ENCODE measurements at places on chromosomes 11 and 22.
A peak's percentile ranks its signal among the peaks of the same experiment; 100 is the strongest.

DNA sequence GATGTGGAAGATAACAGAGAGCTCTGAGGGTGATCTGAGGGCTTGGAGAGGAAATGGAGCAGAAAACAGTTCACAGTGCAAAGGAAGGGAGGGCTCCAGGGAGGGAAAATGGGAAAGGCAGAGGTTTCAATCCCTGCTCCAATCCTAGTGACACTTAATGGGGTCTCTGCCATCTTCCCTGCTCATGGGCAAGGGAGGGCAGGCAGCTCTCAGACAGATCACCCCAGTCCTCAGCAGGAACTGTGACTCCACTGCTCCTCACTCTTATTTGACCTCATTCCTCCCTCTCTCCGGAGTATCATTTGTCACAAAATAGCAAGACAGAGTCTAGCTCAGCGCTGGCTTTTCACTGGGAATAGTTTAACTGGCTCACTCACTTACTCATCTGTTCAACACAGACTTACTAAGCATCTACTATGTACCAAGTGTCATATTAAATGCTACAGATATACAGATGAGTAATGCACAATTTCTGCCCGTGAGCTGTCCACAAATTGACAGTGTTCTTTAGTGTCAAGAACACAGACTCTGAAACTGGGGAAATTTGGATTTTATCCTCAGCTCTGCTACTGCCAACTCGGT lies 817.4 kb downstream of the OPCML start:
- DNase-seq = peak; percentile 75

DNA sequence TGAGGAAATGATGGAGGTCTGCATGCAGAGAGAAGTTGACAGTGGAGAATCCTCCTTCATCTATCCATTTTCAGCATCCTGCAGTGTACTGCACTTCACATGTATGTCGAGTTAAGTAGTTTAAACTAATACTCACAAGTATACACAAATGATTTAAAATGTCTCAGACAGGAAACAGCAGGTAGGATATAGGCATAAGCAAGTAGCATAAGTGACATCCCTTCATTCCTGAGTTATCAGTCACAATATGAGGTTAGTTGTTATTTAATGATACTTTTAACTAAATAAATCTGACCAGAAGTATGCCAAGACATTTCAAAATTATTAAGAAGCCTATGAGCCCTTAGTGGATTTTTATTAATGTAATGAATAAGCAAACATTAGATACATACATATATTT lies 37.4 kb downstream of the MTMR2 start:
- no peak for DNase-seq

DNA sequence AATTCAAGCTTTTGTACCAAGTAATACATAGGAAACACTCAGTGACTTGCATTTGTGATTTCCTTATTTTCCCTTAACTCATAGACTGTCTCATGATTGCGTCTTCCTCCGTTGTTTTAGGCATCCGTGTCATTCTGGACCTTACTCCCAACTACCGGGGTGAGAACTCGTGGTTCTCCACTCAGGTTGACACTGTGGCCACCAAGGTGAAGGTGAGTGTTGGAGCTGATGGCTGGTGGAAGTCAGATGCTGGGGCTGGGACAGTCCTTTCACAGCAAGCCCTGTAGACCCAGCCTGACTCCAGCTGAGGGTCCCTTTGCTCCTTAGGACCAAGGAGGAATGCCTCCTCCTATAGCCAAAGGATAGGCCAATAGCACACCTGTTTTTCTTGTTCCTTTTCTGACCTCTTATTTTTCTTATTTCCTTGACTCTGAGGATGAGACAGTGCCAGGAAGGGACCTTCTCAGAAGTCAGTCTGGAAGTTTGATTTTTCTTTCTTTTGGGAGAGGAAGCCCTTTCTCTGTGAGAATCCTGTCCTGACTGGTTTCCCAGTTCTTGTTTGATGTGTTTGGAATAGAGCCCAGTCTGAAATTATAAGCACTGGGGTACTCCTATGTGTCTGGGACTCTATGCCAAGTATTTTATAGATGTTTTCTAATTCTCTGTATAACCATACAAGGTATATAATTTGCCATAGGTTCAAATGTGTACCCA lies 2.2 kb downstream of the SLC3A2 start:
- no peak for DNase-seq

- DNase-seq = no peak
These were observed 67.9 kb downstream of the SCN3B start for GRCh38 chr11:123586568-123586967.

- DNase-seq = no peak
These were observed 24.8 kb downstream of the TPST2 start for GRCh38 chr22:26565181-26565580.

DNA sequence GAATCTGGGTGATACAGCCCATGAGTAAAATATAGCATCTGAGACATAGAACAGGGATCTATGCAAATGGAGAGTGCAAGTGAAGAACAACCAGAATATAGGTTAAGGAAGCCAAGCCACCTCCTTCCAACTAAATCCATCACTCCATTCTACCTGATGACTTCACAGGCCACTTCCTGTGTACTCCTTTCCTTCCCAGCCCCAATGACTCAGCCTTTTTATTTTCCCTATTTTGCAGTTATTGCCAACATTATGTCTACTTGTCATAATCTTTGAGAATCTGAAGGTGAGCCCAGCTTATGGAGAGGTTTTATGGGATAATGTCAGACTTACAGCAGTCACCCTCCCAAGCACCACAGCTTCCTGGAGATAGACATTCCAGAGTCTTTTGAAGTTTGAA lies 1.4 kb upstream of the OR52M1 start:
- peak; percentile 22 for DNase-seq

- no peak for DNase-seq
These were observed 312.3 kb downstream of the CTTN start for GRCh38 chr11:70710601-70711000.

GRCh38 chr22:39101226-39101625 lies 4.2 kb downstream of the APOBEC3H start:
- DNase-seq = no peak

GRCh38 chr11:30465623-30466022 lies 120.5 kb downstream of the MPPED2 start:
- DNase-seq = no peak

DNA sequence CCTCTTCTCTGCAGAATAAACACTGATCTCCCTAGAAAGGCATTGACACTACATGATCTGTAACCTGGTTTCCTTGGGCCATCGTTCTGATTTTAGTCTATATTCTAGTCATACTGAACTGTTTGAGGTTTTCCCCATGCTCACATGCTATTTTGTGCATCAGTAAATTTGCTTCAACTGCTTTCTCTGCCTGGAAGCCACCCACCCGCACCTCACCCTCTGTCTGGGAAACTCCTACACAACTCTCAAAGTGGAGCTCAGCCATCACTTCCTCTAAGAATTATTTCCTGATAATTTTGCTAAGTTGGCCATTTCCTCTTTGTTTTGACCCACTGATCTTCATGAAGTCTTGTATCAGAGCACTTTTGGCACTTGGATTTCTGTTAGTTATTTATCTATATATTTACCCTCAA lies 36.1 kb downstream of the MMP20 start:
- DNase-seq = no peak

DNA sequence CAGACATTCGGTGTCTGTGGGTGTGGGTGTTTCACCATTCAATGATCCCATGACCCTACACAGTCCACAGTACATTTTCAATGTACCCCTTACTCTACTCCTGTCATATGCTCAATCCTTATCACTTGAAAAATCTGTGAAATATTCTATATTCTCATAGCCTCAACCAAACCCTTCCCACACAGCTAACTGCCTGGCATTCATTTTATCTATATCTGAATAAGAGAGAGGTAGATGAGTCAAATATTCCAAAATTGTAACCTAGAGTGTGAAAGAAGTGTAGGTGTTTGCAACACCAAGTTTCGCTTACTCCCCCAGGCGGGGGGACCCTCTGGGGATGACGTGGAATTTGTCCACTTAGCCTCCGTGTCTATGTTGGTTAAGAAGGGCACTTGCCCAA lies 354.8 kb downstream of the ETS1 start:
- no peak for DNase-seq

DNA sequence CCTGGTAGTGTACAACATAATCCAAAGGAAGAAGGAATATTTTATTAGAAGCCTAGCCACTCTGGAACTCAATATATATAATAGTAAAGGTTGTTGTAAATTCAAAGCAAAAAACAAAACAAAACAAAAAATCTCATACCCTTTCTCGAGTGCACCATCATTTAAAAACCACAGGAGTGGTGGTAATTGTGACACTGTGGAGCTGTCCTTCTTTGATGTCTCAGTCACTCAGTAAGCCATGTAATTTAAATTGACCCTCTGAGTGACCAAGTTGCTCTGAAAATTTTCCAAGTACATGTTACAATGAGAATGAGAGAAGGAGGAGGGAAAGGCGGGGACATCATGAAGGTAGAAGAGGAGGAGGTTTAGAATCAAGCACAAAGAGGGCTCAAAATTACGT lies 6.6 kb downstream of the PRSS23 start:
- DNase-seq = no peak

DNA sequence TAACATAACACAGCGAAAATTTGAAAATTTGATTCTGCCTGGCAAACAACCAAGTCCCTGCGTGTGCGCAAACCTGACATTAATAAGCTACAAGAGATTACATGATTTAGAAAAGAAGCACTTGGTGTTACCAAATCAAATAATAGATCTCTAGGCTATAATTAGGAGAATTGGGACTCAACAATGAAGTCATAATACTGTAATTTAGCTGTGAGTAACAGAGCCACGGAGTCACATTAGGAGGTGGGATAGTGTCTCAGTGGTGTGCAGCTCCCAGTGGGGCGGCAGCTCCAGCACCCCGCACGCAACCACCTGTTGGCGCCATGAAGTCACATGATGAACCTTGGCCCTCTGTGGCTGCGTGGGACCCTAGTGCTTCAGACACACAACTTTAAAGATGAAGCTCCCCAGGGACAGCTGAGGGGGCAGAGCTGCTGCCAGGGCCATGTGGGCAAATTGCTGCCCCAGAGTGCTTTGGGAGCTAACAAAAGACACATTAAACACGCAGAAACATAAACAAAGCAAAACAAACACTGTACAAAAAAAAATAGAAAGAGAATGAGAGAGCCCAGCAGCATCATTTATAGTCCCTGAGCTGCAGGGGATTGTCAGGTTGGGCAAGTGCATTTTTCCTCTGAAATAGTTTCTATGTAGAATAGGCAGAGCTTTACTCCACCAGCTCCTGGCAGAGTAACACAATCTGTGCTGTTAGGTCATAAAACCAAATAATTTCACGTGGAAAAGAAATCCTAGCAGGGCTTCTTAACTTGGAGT lies 605.6 kb downstream of the SOX6 start:
- DNase-seq = no peak

DNA sequence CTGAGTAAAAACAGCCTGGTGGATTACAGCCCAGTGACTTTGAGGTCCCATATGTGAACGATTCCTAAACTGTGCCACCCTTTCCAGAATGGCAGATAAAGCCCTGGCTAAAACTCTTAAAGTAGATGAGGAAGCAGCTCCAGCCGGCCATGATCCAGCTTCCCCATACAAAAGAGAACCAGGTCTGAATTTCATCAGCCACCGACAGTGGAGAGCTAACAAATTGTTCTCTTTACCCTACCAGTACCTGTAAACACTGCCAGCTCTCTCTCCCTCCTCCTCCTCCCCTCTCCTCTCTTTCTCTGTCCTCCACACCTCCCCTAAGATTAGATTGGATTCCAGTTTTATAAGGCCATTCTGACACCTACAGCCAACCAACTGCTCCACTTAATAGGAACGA lies 176.9 kb downstream of the DSCAML1 start:
- DNase-seq = no peak

- DNase-seq = no peak
These were observed 2.6 kb downstream of the KCNJ5 start for GRCh38 chr11:128893578-128894285.

DNA sequence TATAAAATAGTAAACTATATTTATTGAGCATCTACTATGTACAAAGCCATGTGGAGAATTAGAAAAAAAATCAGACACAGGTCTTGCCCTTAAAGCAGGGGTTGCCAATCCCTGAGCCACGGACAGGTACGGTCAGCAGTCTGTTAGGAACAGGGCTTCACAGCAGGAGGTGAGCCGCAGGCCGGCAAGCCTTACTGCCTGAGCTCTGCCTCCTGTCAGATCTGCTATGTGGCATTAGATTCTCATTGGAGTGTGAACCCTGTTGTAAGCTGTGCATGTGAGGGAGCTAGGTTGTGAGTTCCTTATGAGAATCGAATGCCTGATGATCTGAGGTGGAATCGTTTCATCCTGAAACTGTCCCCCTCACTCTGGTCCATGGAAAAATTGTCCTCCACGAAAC lies 2.1 kb upstream of the RAG2 start:
- DNase-seq = no peak

DNA sequence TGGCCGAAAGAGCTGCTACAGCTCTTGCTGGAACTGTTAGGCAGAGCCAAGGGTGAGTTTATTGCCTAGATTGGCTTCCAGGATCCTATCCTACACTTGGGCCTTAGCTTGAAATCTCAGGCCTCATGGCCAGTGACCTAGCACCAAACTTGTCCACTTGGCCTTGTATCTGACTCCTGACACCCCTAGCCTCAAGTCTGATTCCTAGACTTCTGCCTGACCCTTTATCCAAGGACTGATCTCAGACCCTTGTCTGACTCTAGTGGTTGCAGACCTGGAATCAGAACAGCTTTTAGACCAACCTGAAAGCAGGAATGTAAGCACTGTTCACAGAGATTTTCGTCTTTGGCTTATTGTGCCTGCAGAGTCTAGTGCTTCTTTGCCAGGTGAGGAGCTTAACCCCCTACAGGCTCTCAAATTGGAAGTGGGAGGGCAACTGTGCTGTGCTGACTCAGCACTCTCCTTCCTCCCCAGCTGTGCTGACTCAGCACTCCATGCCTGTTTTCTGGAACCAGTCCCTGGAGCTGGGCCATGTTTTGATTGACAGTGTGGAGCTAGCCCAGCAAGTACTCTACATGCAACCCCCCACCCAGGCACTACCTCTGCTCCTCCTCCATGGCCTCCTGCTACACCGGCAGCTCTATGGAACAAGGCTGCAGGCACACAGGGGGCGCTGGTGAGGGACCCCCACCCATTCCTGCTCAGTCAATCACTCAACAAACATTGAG lies 35.1 kb downstream of the RRP8 start:
- DNase-seq = peak; percentile 32
